ENCODE measurements at places on chromosomes 12 and 14. TPM values are rescaled to one million over a fixed set of nuclear protein-coding genes. Genes with fewer than 3 reads are reported as not detected.

Gene RFX4
- total RNA-seq, result not detected

DNA sequence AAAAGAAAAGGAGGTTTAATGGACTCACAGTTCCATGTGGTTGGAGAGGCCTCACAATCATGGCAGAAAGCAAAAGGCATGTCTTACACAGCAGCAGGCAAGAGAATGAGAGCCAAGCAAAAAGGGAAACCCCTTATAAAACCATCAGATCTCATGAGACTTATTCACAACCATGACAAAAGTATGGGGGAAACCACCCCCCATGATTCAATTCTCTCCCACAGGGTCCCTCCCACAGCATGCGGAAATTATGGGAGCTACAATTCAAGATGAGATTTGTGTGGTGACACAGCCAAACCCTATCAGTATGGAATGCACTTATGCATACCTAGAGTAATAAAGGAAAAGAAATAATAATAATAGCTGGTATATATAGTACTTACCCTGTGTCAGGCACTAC is 4.5 kb upstream of the GLIPR1 start:
- DNase-seq, result no peak

DNA sequence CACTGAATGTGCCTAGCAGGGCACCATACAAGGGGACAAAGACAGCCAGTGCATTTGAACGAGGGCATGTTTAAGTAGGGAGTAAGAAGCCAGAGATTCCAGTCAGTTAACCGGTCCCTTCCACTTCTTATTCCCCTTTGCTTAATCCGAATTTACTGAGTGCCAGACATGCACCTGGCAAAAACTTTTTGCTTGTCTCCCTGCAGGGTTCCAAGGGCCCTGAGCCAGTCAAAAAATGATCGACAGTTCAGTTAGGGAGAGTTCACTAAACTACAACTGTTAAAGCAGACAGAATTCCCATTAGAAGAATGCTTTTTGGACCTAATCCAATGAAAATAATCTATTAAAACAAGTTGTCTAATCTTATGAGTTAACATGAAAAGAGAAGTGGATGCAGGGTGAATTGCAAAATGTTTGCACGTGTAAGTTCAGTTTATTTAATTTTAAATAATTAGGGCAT is 193.8 kb downstream of the TMTC2 start:
- DNase-seq, result no peak

- DNase-seq, result no peak
Observed at GRCh38 chr12:85642808-85643207, 193.4 kb downstream of the RASSF9 start.

Measured in Peyer's patch (tissue), 4 donors.